ENCODE measurements at places on chromosomes 16 and 17.

DNA sequence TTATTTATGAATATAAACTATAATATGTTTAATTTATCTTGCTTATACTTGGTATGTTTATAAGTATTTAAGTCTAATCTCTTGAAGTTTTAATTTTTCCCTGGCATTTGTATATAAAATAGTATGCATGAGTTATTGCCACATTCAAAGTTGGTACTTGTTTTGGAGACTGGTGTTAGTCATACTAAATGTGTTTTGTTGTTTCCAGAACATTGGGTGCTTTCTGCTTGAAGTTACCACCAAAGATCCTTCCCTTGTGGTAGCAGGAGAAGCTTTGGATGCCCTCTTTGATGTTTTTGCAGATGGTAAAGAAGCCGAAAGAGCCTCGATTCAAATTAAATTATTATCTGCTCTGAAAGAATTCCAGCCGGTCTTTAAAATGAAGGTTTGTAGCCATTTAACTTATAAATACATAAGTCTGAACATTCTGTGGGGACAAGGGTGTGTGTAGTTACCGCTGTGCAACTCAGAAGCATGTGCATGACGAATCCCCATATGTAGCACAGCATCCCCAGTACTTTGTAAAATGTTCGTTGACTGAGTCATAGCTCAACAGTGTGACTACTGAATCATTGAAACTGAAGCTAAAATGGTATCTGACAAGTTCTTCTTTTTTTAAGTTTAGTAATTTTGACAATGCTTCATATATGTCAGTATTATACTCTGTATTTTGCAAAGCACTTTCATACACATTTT is 36.4 kb downstream of the HEATR3 start:
- DNase-seq = no peak

DNA sequence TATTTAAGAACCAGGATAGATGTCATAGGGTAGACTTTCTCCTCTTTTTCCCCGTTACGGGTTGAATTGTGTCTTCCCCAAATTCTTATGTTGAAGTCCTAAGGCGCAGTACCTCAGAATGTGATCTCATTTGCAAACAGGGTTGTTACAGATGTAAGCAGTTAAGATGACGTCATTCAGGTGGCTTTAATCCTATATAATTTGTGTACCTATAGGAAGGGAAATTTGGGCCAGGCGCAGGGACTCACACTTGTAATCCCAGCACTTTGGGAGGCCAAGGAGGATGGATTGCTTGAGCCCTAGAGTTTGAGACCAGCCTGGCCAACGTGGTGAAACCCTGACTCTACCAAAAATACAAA is 99.5 kb upstream of the DHX40 start:
- no peak for DNase-seq

DNA sequence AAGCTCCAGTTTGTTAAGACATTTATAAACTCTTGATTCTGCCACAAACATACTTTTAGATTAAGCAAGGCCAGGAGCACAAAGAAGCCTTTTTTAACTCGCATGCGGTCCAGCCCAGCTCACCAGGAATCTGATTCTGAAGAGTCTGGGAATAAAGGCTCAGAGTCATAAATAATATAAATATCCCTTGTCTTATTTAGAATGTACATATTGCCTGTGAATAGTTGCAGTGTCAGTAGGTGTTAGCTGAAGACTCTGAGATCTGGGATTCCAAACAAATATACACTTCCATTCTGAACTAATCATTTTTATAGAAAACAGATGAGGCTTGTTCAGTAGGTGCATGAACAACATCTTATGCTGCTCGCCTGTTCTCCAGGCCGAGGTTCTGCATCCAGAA is 59.1 kb upstream of the ELAC2 start:
- no peak for DNase-seq

DNA sequence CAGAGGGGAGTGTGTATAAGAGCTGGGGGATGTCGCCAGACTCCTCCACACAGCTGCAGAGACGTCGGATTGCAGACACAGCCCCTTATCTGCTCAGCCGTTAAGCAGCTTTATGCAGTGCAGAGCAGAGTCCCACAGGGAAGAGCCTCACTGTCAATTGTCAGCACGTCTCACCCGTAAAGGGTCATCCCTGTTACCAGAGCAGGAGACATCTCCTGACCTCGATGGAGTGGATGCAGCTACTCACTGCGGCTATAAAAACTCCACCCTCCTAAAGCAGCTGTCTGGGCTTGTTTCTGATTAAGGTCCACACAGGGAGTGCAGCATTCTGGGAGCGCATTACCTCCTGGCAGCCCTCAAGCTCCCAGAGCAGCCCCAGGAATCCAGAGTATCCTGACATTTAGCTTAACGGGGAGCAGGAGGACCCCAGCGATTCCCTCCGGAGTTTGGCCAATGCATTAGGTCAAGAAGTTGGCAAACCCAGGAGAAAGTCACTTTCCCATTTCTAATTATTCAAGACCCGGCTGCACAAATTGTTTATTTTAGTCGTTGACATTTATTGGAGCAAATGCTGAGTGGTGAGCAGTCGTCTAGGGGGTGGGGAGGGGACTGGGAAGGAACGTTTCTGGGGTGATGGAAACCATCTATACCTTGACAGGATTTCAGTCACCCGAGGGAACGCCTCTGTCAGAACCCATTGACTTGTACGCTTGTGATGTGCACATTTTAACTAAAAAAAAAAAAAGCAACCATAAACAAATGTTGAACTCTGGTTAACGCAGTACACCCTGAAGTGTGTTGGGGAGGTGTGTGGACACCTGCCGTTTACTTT is 100.0 kb upstream of the ZNF469 start:
- peak; percentile 8 for DNase-seq

DNA sequence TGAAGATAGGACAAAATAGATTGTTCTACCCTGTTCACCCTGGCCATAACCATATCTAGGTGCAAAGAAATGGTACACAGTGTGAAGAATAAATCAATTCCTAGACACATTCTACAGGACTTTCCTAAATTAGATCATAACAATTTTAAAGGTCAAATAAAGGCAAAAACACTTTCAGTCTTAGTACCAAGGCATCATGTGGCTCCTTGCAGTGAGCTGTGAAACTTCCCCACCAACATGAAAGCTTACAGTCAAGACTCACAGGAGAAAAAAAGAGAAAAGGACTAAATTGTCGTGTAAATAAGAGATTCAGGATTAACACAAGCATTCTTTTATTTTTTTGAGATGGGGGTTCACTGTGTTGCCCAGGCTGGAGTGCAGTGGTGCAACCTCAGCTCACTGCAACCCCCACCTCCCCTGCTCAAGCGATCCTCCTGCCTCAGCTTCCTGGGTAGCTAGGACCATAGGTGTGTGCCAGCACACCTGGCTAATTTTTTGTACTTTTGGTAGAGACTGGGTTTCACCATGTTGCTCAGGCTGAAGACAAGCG is 14.2 kb downstream of the NSMCE1 start:
- no peak for DNase-seq

GRCh38 chr17:80997424-80998117 is 5.9 kb downstream of the CHMP6 start:
- no peak for DNase-seq

Data from COR-L47 (cell line).